Naive thymus-derived CD8-positive, alpha-beta T cell (primary cell): ENCODE measurements at places on chromosomes 6 and 20.

- no peak for DNase-seq
These were observed 62.3 kb downstream of the TRMT6 start for GRCh38 chr20:5888041-5888440.

DNA sequence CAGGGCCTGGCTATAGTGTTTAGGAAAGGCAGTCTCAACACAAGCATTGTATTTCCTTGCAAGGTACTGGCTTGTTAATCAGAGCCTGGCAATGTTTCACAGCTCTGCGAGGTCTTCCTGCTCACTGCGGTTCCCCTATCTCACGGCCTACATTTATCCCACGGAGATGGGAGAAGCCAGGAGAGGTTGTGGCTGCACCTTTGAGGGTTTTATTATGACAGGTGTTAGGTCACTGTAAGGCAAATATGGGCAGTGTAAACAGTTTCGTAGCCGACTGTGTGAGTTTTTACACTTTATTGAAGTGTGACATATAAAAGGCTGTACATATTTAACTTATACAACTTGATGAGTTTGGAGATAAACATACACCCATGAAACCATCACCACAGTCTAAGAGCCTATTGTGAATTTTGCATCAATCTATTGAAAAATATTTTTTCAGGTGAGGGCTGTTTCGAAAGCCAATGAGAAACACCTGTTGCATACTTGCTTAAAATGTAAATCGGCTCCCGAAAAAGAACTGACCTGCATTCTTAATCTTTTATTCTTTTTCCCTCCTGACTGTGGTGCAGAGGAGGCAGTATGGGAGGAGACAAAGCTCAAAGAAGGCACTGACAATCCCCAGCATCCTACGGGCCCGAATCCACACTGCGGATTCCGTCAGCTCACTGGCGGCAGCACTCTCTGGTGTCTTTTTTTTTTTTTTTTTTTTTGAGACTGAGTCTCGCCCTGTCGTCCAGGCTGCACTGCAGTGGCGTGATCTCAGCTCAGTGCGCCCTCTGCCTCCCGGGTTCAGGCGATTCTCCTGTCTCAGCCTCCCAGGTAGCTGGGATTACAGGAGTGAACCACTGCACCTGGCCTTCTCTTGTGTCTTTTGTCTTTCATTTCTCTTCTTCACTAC, 7.5 kb upstream of the RBM38 start:
- DNase-seq = no peak

GRCh38 chr6:45812922-45813321, 202.7 kb downstream of the CLIC5 start:
- no peak for DNase-seq

DNA sequence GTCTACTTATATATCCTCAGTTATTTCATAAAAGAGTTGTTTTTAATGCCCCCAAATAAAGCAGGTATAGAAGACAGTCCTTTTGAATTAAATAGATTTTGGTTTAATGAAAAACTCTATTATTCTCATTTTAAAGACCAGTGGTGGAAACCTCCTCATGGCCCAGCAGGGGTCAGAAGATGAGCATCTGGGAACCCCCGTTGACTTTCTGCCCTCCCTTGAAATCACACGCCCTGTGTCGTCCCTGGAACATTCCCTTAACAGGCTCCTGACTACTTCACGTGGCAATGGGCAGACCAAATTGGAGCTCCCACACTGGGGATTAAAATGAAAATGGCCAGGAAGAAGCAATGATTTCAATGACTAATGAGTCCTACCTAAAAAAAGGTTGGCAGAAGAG, 220.9 kb downstream of the KIF16B start:
- no peak for DNase-seq

- DNase-seq = no peak
These were observed 528 bp downstream of the NHSL1 start for GRCh38 chr6:138498629-138499302.

DNA sequence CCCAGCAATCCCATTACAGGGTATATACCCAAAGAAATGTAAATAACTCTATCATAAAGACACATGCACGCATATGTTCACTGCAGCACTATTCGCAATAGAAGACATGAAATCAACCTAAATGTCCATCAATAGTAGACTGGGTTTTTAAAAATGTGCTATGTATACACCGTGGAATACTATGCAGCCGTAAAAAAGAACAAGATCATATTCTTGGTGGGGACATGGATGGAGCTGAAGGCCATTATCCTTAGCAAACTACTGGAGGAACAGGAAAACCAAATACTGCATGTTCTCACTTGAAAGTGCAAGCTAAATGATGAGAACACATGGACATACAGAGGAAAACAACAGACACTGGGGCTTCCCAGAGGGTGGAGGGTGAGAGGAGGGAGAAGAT, 201.2 kb downstream of the GMDS start:
- DNase-seq = no peak

DNA sequence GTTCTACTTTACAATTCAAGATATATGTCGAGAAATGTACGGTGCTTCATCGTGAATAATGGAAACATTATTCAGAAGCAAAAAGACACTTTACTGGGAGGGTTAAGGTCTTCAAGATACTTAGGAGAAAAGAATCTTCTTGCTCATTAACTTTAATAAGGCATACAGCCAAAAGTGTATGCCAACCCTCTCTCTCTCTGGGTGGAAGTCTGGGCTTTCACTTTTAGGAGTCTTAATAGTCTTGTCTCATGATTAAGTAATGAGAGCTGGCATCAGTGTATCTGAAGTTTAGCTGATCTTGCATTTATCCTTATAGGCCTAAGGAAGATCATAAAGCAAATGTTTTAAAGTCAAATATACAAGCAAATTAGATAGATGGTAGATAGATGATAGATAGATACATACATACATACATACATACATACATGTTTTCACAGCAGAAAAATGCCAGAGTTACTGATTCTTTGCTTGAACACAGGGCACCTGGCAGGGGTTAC, 21.5 kb downstream of the OLIG3 start:
- no peak for DNase-seq

DNA sequence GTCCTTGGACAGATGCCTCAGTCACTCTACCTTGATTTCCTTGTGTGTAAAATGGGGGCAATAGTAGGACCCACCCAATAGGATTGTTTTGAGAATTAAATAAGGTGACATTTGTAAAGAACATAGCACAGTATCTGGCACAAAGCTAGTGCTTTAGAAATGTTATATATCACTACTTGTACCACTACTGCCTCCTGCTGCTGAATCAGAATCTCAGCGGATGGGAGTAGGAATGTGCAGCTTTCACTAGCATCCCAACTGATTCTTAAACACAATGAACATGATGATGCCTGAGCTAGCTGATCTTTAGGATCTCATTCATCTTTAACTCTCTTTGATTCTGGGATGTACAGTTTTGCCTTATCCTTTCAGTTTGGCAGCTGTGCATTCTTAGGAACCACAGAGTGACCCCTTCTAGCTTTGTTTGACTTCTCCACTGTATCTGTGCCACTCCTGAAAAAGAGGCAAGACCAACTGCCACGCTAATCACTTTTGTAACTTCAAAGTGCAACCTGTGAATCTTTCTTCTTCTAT, 7.2 kb downstream of the PBOV1 start:
- no peak for DNase-seq

- DNase-seq = no peak
These were observed 101.7 kb downstream of the TSHZ2 start for GRCh38 chr20:53073636-53074415.

DNA sequence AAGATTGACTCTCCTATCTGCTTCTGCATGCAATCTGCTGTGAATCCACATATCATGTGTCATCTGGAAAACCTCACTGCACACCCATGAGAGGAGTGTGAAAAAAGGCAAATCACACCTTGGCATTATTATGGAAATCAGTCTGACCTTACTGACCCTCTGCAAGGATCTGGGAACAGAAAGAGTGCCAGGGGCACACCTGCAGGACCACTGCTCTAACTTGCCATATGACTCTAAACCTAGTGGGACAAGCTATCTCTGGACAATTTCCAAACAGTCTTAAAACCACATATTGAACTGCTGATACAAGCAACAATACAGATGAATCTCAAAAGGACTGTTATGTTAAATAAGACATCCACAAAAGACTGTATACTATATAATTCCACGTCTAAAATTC, 50.3 kb downstream of the ABHD12 start:
- DNase-seq = no peak

GRCh38 chr6:113693851-113694250, 163.3 kb upstream of the MARCKS start:
- DNase-seq = no peak

DNA sequence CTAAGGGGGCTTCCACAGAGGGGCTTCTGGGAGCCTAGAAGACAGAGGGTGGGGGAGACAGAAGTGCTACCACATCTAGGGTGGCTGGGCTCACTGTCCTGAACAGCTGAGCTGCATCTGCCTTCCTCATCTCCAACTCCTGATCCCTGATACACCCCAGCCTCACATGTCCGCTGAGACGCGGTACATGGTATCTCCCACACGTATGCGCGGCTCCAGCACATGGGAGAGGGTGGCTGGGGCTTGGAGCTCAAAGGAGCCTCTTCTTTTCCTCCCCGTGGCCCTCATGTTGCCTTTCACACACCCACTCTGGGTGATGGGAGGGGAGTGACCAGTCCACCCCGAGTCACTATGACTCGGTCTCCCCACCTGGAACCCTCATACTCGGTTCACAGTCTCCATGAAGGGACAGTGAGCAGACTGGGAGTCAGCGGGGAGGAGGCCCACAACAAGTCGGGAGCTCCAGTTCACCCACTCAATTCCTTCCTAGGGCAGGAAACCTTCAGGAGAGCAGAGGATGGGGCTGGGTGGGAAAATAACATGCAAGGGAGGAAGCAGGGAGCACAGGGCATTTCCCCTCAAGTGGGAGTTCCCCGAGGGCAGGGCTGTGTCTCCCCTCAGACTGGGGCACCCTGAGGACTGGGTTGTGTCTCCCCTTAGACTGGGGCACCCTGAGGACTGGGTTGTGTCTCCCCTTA, 61.7 kb downstream of the MRPL14 start:
- DNase-seq = no peak

DNA sequence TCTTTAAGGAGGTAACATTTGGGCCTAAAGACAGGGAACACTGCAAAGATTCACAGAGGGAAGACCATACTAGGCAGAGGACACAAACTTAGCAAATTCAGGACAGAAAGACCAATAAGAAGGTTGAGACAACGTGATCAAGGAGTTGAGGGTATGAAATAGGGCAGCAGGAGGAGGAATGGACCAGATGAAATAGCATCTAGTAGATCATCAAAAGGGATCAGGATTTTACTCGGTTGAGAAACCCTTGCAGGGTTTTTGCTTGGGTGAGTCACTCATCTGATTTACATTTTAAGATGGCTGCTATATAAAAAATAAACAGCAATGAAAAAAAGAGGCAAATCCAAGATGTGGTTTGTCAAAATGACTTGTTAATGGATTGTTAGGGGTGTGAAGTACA, 4.7 kb downstream of the BCLAF1 start:
- no peak for DNase-seq

- no peak for DNase-seq
These were observed 43.8 kb upstream of the AFDN start for GRCh38 chr6:167782698-167783517.

GRCh38 chr20:59805786-59806577, 127.5 kb downstream of the SYCP2 start:
- DNase-seq = no peak

DNA sequence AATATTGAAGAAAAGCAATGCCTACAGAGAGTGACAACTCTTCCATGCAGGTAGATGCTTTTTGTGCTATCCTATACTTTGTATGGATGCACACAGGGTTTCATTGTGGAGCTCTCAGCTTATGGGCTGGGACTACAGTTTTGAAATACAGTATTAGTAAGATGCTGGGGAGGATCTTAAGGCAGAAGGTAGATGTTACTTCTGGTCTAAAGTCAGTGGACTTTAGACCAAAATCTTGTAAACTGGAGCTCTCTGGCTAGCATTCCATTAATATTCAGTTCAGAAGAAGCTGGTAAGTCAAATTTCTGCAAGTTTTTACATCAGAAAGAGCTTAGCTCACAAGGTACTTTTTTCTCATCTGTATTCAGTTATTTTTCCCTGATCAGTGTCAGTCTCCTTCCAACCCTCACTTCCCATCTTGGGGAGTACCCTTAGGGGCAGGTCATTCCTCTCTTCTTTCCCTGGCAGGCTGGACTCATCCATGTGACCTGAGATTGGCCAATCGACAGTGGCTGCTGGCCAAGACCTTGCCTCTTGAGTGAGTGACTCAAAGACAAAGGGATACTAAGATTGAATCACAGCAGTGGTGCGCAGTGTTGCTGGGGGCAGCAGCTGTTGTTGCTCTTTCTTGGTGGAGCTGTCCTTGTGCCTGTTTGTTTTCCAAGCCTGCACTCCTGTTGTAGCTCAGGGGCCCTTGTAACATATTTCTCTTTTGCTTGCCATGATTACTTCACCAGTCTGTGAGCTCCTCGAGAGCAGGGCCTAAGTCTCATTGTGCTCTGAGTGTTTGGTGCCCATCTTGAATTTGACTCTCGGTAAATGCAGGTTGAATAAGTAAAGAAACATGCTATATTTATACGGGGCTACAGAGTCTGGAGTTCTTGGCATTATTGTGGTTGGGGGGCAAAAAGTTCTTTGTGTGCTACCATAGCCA, 2.8 kb upstream of the PHF20 start:
- DNase-seq = no peak

DNA sequence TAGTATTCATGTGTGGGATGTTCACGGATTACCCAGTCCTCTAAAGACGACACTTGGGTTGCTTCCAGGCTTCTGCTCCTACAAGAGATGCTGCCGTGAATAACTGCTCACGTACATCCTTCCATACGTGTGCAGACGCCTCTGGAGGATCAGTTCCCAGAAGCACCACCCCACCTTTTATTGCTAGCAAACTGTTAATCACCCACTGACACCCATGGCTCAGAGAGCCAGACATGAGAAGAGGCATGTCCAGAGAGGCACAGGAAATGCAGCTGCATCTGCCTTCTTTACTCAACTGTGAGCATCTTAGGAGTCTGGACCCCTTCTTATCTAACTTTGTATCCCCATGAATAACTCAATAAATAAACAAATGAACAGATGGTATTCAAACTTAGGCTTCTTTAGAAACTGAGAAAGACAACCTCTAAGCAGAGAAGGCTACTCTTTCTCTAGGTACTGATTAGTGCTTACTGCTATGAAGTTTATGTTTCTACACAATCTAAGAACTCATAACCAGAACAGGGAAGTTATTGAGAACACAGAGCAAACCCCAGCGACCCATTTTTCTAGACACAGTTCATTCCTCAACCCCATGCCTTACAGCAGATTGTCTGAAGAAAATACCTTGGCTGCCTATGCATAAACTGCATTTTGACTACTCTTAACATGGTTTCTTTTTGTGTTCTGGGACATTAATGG, 228.7 kb upstream of the RREB1 start:
- DNase-seq = no peak

GRCh38 chr6:152634773-152635172, 2.4 kb downstream of the SYNE1 start:
- DNase-seq = no peak

- DNase-seq = no peak
These were observed at the start of gene ADTRP for GRCh38 chr6:11778648-11779328. Gene ADTRP (minus strand): TSS chr6:11778803. CDS start chr6:11778759, 44 bp downstream.
